IMR-90 (cell line): ENCODE measurements at places on chromosomes 1 and 21. TPM values are rescaled to one million over a fixed set of nuclear protein-coding genes. Genes with fewer than 3 reads are reported as not detected.

GRCh38 chr1:6082430-6082971 is 36.8 kb downstream of the KCNAB2 start:
- DNase-seq: no peak

GRCh38 chr1:59814901-59815825 is at the start of gene HOOK1:
Gene HOOK1 (plus strand): TSS chr1:59814949. CDS start chr1:59815118, 169 bp downstream.
- DNase-seq: no peak

APCS gene
- not detected in 2 replicates for total RNA-seq

- no peak for DNase-seq
These were observed 33.5 kb upstream of the SSBP3 start for GRCh38 chr1:54439550-54440223.

OR10X1 gene
- not detected in 2 replicates for total RNA-seq

DNA sequence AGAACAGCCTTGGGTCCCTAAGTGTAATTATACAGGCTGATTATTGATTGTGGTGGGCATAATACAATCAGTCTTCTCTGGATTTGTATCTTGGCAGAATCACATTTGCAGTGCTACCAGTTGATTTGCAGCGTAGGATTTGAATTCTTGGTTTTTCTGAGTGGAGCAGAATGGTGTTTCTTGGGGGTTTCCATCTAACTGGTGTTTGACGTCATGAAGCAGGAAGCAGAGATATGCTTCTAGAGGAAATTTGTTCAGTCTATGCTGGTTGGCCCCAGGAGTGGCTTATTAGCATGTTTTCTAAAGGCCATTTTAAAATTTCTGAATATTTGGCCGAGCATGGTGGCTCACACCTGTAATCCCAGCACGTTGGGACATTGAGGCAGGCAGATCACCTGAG is 3.4 kb downstream of the CTTNBP2NL start:
- DNase-seq: peak; percentile 20

DNA sequence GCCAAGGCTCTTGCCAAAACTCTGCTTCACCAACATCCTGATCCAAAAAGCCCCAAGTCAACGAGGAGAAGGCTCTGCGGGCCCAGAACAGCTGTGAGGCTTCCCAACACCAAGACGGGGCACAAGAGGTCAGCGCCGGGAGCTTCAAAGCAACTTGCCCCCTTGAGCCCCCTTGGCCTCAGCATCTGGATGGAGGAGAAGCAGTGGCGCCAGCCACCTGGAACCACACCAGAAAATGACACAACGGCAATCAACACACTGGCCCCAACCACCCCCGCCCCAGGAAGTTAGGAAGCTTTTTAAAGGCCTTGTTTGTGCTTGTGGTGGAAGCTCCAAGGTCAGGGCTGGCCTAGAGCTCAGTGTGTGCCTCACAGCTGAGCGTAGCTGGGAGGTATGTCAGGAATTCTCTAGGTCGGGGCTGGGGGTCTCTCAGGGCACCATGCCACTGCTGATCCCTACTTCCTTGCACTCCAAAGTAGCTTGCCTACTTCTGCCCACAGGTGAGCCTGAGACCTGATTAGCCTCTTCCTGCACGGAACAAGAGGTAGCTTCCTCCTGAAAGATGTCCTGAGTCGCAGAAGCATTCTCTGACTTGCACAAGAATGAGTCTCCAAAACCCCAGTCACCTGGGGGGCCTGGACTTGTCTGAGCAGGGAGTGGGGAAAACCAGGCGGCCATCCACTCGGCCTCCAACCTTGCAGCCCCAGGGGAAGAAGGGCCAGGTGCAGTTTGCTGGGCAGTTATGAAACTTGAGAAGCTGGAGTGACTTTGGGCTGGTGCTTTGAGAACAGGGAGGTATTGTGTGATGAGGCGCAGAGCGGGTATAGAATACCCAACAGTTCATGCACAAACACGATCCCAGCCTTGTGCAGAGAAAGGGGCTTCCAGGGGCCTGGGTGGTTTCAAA is 9.7 kb upstream of the SRP9 start:
- DNase-seq: peak; percentile 56

RBP7 gene
- not detected in 2 replicates for total RNA-seq

CFHR3 gene
- total RNA-seq: not detected in 2 replicates
